ENCODE measurements at places on chromosomes 13 and 19.

DNA sequence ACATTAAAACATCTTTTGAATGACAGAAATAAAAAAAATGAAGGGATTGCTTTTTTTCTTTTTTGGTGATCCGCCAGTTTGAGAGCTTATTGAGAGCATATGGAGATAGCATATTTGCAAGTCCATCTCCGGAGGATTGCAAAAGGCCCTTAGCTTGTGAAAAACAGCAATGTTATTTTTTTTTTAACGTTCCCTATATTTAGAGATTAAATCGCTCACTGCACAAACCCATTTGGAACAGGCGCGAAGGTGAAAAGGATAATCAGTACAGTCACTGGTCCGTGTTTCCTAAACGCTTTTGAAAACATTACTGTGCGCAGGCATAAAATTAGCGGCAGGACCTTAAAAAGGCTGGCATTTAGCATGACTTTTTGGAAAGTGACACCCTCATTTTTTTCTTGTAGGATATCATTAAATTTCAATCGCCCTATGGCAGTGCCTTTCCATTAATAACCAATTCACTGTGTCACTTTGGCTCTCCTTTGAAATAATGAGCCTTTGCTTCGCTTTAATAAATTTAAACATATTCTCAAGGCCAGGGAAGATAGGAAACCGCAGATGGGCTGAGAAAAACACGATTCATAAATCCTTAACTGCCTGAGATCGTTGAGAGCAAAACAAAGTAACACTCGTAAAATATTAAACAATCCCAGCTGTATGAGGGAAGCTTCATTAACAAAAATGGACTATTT, 342.2 kb downstream of the DACH1 start:
- no peak for DNase-seq

DNA sequence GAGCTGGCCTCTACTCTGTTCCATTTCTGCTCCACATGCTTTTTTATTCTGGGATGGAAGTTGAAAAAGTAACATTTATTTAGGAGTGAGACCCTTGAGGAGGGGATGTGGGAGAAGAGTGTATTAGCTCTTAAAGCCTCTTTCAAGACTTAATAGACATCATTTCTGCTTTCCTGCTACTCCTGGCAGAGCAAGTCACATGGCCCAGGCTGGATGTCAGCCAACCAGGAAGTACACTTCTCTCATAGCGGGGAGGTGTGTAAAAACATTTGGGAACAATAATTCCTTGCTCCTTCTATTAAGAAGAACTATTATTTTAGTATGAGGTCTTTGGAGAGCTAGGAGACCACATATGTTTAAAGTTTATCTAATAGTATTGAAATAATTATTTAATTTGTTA, 40.6 kb upstream of the FAM216B start:
- DNase-seq, result no peak

DNA sequence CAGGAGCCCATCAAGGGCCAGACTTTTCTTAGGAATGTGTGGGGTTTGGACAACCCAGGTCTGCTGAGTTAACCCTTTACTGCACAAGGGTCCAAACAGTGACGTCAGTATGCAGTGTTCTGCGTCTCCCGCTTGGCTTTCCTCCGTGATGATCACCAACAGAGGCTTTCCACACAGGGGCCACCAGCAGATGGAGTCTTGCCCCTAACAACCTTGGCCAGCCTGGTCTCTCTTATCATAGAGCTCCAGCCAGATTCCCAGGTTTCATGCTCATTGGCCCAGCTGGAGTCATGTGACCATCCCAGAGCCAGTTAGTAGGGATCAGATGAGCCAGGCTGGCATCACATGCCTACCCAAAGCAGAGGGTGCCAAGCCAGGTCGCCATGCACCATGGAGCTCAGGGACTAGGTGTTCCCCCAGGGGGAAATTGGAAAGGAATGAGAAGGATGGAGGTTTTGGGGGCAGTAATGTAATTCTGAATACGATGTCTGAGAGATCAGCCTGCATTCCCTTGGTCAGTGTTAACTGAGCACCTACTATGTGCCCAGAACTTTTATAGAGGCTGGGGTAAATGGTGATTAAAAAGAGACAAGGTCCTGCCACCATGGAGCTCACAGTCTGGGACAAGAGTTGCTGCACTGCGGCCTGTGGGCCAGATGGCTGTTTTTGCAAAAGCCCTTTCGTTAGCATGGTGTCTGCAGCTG, 61.2 kb downstream of the MYH14 start:
- no peak for DNase-seq

DNA sequence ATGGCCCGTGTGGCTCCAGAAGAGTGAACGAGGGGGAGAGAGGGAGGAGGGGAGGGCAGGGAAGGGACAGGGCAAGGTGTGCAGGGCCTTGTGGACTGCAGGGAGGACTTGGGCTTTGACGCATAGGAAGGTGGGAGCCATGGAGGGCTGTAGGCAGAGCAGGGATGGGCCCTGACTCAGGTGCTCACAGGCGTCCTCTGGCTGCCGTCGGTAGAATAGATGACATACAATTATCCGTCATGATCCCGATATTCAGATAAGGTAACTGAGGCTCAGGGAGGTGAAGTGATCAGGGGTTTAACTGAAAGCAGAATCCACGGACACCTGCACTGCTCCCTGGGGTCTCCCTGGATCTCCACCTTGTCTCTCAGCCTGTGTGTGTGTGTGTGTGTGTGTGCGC, 3.4 kb downstream of the C3 start:
- DNase-seq, result no peak

DNA sequence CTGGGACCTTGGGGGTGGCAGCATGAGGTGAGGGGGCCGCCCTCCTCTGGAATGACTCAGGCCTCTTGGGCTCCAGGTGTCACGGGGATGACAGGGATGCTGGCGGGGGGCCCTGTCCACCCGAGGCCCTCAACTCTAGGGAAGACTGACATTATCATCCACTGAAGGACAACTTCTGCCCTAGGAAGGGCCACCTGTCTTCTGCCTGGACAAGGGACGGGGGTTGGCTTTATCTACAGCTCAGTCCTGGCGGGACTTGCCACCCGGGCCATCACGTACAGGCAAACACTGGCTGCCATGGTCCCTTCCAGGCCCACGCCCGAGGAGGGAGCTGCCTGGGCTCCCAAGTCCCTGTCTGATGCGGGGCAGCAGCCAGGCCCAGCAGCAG, 130.7 kb downstream of the STK24 start:
- DNase-seq, result no peak

Data from occipital lobe (tissue), 3 donors.